K562 (cell line): ENCODE measurements at places on chromosomes 6 and 20.

DNA sequence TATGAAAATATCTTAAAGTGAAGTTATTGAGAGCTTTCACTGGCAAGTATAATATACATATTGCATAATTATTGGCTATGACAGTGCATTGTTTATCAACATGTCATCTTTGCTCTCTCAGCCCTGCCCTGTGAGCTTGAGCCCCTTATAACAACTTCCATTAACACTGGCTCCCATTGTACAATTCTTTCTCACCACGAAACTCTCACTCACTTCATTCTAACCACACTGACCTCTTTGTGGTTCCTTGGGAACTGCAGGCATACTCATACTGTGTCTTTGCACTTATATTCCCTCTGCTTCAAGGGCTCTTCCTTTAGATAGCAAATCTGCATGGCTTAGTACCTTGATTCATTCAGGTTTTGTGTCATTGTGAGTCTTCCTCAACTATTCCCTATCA lies 411.8 kb downstream of the CDKAL1 start:
- no peak for DNase-seq

DNA sequence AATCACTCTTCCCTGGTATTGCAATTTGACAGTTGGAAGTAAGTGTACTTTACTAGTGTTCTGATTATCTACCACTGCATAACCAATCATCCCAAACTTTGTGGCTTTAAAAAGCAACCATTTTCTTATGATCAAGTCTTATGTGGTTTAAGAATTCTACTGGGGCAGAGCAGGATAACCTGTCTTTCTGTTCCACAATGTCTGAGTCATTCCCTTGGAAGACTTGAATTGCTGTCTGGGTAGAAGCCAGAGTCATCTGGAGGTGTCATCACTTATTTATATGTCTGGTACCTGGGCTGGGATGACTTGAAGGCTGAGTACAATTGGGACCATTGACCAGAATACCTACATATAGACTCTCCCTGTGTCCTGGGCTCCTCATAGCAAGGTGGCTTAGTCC lies 644.3 kb downstream of the HDGFL1 start:
- DNase-seq = no peak

- no peak for DNase-seq
Measured at GRCh38 chr20:57128044-57128757, 138.2 kb downstream of the BMP7 start.

GRCh38 chr6:21753241-21754108 lies 159.9 kb downstream of the SOX4 start:
- DNase-seq = no peak

DNA sequence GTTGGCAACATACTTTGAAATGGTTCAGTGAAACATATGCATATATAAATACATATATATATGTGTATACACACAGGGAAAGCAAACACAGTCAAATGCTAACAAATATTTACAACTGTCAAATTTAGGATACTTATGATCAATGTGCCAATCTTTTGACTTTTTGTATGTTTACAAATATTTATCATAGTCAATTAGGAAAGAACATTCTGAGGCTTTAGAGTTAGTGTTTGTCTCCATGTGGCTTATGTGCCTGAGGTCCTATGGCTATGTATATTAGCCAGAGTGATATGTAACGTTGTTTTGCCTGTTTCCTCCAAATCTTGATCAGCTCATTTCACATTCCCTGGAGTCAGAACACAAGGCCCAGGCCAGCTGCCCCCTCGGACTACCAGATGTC lies 126.5 kb upstream of the MAN1A1 start:
- no peak for DNase-seq

GRCh38 chr6:81938991-81939732 lies 186.7 kb upstream of the TENT5A start:
- DNase-seq = no peak

- DNase-seq = no peak
Measured at GRCh38 chr20:44433751-44434538, 41.7 kb upstream of the TTPAL start.

GRCh38 chr20:35978041-35978513 lies 9.7 kb downstream of the CNBD2 start:
- no peak for DNase-seq

DNA sequence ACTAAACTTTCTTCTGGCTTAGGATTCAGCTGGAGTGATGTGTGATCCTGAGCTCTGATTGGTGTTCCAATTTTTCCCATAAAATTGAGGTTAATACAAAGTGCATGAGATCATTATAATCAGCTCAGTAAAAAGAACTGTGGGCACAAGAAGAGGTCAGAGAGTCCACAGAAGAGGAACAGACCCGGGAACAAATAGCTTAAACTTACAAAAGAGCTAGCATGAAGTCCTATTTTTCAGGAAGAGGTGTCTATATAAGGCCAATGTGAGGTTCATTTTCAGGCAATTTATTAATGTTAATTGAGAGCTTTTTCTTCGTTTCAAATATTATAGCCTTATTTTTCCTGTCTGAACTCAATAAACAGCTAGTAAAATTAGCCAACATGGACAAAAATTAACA lies 26.9 kb upstream of the STX11 start:
- DNase-seq = no peak

DNA sequence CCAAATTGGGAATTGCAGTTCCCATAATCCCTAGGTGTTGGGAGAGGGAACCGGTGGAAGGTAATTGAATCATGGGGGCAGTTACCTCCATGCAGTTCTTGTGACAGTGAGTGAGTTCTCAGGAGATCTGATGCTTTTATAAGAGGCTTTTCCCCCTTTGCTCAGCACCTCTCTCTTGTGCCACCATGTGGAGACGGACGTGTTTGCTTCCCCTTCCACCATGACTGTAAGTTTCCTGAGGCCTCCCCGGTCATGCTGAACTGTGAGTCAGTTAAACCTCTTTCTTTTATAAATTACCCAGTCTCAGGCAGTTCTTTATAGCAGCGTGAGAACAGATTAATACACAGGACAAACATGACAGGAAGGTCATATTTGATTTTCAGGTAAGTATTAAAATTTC lies 25.3 kb upstream of the HECA start:
- DNase-seq = no peak

DNA sequence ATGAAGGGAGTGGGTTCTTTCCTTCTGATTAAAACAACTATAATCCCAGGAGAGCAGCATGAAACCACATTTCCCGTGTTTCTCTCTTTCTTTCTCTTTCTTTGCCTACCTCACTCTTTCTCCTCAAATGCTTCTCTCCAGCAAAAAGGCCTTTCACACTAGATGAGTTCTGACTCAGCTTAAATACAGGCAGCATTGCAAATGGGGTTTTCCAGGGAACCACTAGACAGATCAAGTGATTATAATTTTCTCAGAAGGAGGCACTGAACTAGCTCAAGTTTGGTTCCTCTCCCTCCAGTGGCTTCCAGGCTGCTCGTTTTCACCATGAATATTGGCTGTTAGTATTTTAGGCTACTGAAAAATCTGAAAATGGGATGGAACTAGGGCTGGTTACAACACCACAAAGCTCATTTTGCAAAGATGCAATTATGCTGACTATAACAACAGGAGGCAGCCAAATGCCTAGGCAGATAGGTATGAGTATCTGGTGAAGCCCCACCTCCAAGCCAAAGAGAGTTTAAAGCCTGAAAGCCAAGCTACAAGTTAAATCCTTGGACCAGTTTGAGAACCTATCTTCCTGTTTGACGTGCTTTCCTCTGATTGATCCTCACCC lies 260.0 kb downstream of the MMUT start:
- no peak for DNase-seq

DNA sequence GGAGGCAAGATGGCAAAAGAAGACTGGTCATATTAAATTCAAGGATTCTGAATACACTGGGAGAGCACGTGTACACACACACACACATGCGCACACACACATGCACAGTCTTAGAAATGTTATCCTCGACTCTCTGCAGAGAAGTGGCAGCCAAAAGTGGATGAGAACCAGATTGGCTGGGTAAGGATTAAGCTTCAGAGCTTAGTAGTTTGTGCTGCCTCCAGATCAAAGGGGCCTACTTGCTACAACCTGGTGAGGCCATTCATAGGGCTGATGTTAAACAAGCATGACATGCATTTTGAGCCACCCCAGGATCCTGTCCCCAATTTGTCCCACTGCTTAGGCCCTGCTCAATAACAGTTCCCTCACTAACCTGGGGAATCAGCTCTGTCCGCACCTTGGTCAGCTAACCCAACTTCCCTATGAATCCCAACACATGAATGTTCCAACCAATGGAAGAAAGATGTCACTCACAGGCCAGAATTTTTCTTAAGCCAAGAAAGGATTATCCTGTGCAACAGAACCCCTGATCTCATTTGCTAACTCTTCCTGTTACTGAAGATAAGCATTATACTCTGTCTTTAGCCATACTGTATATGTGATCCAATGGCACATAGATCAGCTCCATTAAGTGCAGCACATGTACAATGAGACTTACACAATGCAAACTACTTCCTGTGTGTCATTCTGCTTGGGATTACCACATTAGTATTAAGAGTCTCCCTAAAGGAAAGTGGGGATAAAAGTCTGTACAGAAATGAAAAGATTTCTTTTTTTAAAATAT lies 31.0 kb downstream of the TOMM6 start:
- peak; percentile 76 for DNase-seq

- no peak for DNase-seq
Measured at GRCh38 chr6:107642861-107643328, 153.0 kb downstream of the SOBP start.

GRCh38 chr6:14276667-14277404 lies 159.3 kb downstream of the CD83 start:
- DNase-seq = no peak

- peak; percentile 14 for DNase-seq
Measured at GRCh38 chr20:22465622-22466446, 118.5 kb downstream of the FOXA2 start.

DNA sequence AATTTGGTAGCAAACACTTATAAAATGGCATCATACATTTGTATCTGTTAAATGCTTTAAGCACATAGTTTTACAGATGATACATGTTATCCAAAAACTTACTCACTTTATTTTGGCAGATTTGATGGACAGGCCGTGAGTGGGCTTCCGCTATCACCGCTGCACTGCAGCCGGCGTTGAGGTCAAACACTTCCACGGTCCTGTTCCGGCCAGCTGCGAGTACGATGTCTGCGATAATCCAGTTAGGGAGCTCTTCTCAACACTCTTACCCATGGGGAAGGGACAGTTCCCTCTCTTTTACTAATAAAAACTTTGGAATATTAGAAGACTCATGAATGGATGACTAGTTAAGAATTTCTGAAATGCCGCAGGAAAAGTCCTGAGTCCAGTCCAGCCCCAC lies 69.0 kb downstream of the WDR27 start:
- no peak for DNase-seq

DNA sequence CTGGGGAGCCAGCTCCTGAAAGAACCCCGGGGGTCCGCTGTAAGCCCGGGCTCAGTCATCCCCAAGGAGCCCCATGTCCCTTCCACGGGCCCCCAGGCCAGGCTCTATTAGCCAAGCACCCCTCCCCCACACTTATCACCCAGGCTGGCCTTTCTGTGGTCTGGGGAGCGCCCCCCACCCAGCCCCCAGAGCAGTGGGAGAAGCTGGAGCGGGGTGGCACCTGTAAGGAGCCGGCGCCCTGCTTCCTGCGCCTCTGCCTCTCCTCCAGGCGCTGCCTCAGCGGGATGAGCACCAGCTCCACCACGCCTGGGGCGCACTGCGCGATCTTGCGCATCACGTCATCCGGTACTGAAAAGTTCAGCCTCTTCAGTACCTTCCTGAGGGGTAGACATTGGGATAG lies 2.3 kb downstream of the SPEF1 start:
- DNase-seq = no peak

DNA sequence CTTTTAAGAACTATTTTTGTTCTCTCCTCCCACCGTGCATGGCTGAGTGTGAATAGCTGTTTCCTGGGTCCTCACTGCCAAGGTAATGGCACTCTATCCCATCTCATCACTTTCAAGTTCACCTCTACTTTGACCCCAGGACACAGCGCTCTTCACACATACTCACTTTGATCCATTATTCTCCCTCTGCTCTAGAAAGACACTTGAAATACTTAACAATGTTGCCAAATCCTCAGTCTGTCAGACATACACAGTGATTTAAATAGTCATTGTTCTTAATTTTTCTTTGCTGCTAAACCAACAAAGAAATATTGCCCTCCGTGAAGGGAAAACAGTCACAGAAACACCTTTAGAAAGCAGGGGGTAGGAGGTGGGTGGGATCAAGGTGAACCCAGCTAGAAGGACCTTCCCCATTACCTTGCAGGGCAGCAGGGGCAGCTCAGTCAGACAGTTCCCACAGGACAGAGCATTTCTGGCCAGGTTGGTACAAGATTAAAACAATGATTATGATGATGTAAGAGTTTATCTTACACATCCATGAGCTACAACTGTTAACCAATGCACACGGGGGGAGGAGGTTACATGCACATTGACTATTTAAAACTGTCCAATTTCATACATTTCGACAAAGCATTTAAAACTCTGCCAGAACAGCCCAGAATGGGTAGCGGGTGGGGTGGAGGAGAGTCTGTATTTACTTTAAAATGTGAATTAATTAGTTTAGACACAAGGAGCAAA lies 2.4 kb downstream of the SLC22A23 start:
- DNase-seq = no peak

DNA sequence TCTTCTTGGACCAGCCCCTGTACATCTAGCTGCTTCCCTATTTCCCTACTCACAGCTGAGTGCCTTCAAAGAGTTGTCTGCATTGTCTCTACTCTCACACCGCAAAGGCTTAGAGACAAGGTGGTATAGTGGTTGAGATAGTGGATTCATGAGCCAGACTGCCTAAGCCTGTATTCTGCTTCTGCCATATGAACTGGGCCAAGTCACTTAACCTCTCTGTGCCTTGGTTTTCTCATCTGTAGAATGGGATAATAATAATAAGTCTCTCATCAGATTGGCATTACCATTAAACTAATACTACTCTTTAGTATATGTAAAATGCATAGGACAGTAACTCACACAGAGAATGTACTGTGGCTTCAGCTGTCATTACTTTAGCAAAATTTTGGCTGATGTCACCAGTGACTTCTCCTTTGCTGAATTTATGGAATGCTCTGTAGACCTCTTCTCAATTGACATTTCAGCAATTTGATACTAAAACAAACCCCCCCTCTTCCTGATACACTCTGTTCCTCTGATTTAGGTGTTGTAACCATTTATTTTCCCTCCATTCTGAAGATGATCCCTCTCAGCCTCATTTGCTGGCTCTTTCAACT lies 156.1 kb downstream of the ADAT2 start:
- DNase-seq = no peak

- peak; percentile 53 for DNase-seq
Measured at GRCh38 chr6:105384004-105384403, 18.9 kb downstream of the PREP start.

DNA sequence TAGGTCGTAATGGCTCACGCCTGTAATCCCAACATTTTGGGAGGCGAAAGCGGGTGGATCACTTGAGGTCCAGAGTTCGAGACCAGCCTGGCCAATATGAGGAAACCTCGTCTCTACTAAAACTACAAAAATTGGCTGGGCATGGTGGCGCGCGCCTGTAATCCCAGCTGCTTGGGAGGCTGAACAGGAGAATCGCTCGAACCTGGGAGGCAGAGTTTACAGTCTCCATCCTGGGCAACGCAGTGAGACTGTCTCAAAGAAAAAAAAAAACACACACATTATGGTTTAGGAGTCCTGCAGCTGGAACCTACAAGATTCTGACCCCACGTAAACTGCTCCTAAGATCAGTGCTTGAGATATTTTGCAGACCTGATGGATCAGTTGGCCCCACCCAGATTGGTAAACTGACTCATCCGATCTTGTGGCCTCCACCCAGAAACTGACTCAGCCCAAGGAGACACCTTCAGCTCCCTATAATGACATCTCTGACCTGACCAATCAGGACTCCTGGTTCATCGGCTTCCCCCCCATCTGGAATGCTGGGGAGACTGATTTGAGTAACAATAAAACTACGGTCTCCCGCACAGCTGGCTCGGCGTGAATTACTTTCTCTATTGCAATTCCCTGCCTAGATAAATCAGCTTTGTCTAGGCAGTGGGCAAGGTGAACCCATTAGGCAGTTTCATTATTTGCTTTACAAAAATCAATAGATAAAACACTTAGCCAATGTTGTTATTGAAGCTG lies 96.2 kb upstream of the BTN3A2 start:
- peak; percentile 73 for DNase-seq
